ENCODE measurements at places on chromosomes 12 and 14.

DNA sequence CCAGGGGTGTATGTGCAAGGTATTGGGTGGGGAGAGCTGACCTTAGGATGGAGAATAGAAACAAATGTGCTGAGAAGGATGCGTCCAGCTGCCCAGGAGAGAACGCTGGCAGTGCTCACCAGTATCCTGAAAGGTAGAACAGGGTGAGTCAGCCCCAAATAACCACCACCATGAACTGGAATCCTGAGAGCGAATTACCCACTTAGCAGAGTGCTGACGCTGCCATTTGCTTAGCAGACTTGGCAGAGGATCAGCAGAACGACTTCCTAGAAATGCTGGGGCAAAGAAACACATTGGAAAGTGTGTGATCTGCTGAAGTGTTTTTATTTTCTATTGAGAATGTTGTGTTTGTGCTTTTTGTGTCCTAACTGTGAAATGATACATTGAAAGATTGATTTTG is 213.6 kb downstream of the ADGRD1 start:
- DNase-seq, result no peak

GRCh38 chr14:36976571-36977023 is 195.8 kb downstream of the SLC25A21 start:
- DNase-seq, result no peak

- DNase-seq, result no peak
Measured at GRCh38 chr14:54209511-54210250, 187.1 kb upstream of the CDKN3 start.

DNA sequence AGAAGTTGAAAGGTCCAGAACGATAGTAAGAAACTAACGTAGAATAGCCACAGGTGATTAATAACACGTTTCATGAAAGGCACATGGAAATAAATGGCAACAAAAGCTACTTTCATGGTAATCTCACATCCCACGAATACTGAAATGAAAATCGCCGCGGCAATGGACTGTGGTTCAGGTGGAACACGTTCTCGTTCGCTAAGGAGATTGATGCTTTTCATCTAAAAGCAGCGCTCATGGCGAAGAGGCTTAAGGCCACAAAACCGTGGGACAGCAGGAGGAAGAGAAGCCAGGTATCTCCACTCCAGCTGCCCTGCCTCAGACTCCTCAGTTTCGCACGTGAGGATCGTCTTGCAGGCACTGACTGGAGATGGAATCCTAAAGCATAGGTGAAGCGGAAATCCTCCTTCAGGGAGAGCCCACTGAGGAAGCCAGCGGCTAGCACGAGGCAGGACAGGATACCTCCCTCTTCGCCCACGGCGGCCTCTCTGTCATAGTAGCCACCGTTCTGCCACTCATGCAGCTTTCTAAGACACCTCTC is 696 bp upstream of the GPHN start:
- no peak for DNase-seq

DNA sequence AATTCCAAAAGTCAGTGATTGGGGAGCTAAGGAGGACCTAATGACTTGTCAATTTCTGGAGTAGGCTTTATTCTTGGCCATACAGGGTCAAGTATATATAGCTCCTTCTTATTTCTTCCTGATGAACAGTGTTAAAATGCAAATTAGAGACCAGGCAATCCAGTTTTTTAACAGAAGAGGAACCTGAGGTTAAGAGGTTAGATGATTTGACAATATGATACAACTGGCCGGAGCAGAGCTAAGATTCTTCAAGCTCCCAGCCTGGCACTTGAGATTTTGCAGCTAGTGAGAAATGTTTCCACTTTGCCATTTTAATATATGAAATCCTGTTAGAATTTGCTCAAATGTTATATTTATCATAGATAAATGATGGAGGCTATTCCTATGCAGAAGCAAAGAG is 204.0 kb downstream of the SSPN start:
- DNase-seq, result no peak

DNA sequence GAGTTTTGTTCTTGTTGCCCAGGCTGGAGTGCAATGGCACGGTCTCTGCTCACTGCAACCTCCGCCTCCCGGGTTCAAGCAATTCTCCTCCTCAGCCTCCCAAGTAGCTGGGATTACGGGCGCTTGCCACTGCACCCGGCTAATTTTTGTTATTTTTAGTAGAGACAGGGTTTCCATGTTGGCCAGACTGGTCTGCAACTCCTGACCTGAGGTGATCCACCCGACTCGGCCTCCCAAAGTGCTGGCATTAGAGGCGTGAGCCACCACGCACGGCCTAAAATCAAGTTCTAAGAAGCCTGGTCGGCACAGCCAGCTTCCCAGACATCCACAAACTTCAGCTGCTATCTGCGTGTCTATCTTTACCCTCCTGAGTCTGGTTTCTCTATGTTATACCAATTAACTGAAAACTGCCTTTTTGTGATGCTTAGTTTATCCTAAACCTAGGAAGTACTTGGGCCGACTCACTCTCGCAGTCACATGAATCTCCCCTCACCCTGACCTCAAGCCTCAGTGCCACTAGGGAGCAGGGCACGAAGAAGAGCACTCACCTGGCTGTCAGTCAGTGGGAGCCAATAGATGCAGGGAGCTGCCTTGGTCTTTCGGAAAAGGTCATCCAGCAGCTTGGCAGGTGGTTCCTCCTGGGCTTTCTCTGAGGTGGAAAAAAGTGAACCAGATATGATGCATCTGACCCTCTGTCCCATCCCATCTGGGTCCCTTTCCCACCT is 3.4 kb upstream of the CDH24 start:
- no peak for DNase-seq
